Fibroblast of skin of back (primary cell): ENCODE measurements at places on chromosomes 4 and X.

- DNase-seq: no peak
Measured at GRCh38 chr4:105758958-105759357, 50.4 kb downstream of the GSTCD start.

- peak; percentile 9 for DNase-seq
Measured at GRCh38 chr4:78937837-78938236, 1.4 kb downstream of the PAQR3 start.

- DNase-seq: no peak
Measured at GRCh38 chrX:121258545-121258944, 211.1 kb downstream of the GLUD2 start.

- DNase-seq: no peak
Measured at GRCh38 chr4:152197211-152197610, 338.7 kb downstream of the FBXW7 start.

- peak; percentile 37 for DNase-seq
Measured at GRCh38 chr4:26052663-26053541, 138.9 kb downstream of the SMIM20 start.

GRCh38 chrX:33032700-33033099 lies 178.6 kb downstream of the DMD start:
- no peak for DNase-seq

GRCh38 chrX:71492231-71493065 lies 40.5 kb upstream of the OGT start:
- DNase-seq: peak; percentile 55
